ENCODE measurements at places on chromosomes 11 and 22.

- no peak for DNase-seq
Observed at GRCh38 chr11:86932259-86932585, 23.0 kb downstream of the FZD4 start.

GRCh38 chr22:38017272-38017920 lies 33.0 kb upstream of the SOX10 start:
- no peak for DNase-seq

GRCh38 chr22:20646906-20647305 lies 127.0 kb upstream of the SERPIND1 start:
- no peak for DNase-seq

DNA sequence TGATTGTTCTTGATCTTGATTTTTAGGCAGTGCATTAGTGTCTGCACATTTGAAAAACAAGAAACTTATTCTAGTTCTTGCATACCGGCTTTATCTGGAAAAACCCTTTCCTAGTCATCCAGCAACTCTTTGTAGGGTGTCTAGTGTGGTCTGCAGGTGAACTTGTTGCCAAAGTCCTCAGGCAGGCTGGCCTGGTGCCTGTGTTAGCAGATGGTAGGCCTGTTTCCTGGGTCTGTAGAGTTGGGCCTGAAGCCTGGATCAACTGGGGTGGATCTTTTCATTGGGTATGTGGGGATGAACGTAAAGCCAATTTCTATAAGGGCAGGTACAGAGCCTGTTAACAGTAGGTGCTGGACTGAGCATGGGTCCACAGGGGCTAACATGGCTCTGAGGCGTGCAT lies 5.6 kb upstream of the GLYATL1 start:
- DNase-seq, result no peak

DNA sequence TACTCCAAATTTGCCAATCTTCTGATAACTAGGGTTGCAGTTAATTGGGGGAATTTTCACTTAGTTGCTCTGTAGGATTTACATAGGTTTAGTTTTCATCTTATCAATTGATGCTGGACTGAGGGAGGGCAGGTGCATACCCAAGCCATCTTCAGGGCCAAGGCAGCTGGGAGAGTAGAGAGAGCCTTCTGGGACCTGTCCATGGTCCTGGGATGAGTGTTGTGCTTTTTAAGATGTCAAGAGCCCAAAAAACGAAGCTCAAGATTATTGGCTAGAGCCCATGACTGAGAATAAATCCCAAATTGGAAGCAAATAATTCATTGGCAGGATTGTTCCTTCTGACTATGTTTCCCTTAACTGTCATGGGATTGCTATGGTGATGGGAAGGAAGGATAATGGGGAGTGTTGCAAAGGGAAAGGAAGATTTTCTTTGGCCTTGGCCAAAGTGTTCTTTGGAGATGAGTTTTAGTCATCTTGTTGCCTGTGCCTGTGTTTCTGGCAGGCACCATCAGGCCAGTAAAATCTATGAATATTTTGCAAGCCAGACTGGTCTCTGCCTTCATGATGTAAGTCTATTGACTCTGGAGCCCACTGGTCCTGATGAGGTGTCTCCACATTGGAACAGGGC lies 4.5 kb downstream of the SLC22A6 start:
- DNase-seq, result no peak

DNA sequence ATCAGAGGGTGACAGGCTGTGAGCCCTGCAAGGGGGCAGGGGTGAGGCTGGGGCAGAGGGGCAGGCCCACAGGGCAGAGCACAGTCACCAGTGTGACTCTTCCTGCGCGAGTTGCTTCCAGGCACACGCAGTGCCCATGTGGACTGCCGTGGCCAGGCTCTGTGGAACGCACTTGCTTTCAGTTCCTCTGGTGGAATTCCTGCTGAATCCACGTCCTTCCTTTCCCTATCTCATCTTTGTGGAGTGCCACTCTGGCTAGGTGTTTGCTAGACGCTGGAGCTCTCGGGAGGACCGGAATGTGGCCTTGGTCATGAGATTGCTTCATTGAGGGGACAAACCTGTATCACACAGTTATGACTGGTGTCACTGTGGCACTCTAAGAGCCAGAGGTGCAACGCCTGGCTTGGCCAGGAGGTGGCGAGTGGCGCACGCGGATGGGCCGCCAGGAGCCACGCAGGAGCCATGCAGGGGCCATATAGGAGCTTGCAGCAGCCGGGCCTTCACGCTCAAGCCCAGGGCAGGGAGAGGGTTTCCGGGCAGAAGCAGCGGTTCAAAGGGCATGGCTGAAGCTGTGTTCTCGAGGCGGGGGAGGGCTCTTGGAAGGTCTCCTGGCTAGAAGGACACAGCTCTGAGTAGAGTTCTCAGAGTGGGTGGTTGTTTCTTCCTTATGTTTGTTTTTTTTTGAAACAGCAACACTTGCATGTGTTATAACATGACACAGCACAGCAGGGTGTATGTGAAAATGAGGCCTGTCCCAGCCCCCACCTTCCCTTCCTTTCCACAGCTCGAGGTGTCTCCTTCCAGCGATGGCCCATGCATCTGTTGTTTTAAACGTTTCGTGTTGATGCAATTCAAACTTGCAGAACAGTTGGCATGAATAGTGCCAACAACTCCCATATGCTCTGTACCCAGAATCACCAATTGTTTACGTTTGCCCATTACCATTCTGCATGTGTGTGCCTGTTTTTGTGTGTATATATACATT lies 36.2 kb downstream of the TBC1D22A start:
- DNase-seq, result no peak

GRCh38 chr11:107102692-107103477 lies 84.6 kb upstream of the GUCY1A2 start:
- no peak for DNase-seq

DNA sequence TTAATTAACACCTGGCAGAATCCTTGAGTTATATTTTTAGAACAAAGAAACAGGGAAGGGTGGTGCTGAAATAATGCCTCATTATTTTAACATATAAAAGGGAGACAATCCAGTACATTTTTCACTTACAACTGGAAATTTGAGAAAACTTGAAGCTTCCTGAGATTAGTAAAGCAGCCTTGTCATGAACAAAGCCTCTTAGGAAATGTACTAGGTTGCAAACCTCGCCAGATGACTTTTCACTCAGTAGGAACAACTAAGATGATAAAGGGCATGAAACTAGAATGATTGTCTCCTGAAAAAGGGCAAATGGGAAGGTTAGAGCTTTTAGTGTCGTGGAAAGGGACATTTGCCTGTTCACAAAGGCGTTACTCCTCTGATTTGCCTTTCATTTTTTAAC lies 289.6 kb downstream of the ETS1 start:
- no peak for DNase-seq

DNA sequence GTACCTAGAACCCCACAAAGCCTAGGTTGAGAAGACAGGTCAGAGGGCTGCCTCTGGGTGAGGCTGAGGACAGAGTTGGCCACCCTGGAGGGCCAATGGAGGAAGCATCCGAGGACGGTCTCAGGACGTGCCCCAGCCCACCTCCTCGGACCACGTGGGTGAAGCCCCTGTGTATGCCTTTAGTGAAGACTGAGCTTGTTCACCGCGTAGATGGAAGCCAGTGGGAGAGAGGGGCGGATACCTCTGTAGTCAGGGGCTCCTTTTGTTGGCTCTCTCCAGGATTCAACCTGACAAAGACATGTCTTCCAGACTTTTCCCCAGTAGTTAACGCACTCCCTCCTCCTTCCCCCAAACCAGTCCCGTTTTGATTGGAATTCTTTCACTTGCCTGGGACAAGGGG lies 110.7 kb downstream of the ZBTB16 start:
- no peak for DNase-seq

DNA sequence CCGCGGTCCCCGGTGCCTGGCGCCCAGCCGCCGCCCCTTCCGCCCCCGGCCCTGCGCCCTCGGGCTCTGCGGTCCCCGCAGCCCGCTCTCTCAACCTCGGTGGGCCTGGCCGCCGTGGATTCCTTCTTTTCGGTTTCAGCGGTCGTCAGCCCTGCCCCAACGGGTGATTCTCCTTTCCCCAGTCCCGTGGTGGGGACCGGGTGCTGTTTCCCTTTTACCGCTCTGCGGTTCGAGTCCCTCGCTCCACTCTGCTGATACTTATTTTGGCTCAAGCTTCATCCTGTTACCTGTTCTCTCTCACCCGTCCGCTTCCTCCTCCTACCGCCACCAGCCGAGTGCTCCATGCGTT lies 494 bp downstream of the ZDHHC5 start:
- DNase-seq, result no peak

- DNase-seq, result no peak
Observed at GRCh38 chr11:64874308-64875240, 3.8 kb downstream of the EHD1 start.

DNA sequence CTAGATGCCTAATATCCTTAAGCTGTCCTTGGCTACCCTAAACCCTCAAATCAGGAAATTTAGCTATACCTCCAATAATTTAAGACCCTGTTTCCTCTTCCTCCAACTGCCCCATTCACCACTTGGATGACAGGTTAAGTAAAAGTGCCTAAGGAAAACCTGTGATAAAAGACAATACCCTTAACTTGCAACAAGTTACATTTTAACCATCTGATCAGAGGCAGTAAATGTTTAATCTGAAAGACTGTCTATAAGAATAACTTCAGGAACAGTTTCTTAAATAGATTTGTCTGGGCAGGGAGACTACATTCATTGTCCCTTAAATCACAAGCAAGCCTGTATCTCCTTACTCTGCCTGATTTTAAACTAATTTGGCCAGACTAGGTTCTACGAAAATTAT lies 129.1 kb downstream of the APOL5 start:
- DNase-seq, result no peak

DNA sequence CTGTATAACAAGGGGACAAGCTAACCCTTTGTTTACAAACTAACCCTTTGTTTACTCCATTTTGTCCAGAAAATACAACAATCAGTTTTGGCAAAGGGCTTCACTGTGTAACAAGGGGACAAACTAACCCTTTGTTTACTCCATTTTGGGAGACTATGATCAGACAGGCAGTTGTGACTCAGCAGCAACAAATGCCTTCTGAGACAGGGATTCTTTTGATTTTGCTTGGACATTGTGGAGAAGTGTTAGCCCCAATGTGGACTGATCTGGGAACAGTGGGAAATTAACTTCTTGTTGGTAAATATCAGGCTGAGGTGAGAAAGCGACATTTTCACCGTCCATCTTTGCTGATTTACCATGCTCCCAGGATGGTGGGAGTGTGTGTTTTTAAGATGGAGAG lies 983 bp downstream of the EHF start:
- no peak for DNase-seq

- DNase-seq, result no peak
Observed at GRCh38 chr11:125170001-125170509, 5.5 kb downstream of the PKNOX2 start.

GRCh38 chr11:113178381-113179070 lies 135.9 kb upstream of the TTC12 start:
- DNase-seq, result no peak

GRCh38 chr11:7614656-7615055 lies 58.6 kb downstream of the CYB5R2 start:
- DNase-seq, result no peak

GRCh38 chr11:93236741-93237675 lies 39.2 kb upstream of the SLC36A4 start:
- DNase-seq, result no peak

GRCh38 chr11:16412525-16413172 lies 56.3 kb upstream of the SOX6 start:
- no peak for DNase-seq

- no peak for DNase-seq
Observed at GRCh38 chr11:36164506-36165250, 124.5 kb downstream of the COMMD9 start.

GRCh38 chr11:120940160-120940848 lies 83.6 kb upstream of the TBCEL start:
- no peak for DNase-seq

DNA sequence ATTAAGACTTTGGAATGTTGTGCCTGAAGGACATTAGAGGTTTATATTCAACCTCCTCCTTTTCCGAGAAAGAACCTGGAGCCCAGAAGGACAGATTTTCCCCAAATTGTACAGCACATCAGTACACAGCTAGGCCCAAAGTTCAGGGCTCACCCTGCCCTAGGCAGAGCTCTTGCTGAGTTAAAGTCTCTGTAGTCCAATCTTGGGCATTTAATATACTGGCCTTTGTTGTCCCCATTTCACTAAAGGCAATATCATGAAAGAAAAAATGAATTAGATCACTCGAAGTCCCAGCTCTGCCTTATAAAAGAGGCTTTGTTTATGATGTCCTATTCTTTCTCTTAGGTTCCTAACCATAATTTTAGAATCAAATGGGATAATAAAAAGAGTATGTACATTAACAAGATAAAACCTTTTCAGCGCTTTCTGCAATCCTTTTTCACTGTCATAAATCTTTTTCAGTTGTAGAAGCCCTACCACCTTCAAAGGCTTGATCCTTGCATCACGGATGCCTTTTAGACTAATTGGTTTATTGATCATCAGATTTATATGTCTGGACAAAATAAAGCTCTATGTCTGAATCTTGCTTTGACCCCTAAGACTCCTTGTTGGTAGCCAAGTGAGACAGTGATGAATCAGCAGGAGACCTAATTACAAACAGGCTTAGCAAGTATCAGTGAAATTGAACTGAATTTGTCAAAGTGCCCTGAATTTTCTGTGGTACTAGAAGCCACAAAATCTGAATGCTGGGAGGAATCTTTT lies 39.8 kb downstream of the RELT start:
- DNase-seq, result peak; percentile 68

- DNase-seq, result no peak
Observed at GRCh38 chr11:15816260-15816871, 540.0 kb downstream of the SOX6 start.

DNA sequence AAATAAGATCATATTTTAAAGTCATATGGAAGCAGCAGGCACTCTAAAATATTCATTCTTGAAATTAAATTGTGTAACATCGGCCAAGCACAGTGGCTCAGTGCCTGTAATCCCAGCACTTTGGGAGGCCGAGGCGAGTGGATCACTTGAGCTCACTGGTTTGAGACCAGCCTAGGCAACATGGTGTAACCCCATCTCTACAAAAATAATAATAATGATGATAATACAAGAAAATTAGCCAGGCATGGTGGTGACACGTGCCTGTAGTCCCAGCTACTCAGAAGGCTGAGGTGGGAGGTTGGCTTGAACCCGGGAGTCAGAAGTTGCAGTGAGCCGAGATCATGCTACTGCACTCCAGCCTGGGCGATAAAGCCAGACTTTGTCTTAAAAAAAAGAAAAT lies 77.4 kb downstream of the TRIM29 start:
- DNase-seq, result no peak

GRCh38 chr22:38033522-38034277 lies 23.5 kb upstream of the PICK1 start:
- DNase-seq, result no peak

DNA sequence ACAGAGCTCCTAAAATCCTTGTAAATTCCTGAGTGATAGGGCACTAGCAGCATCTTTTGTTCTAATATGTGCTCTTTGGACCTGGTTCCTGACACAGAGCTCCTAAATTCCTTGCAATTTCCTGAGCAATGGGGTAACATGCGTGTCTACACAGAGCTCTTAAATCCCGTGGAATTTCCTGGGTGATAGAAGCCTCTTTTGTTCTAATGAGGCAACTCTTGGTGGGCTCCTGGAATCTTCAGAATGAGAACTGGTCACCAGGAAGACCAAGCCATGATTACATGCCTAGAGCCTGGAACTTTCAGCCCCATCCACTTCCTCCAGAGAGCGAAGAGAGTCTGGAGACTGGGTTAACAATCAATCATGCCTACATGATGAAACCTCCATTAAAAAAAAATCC lies 19.0 kb downstream of the RSF1 start:
- no peak for DNase-seq

GRCh38 chr11:117134431-117134830 lies 9.7 kb upstream of the PAFAH1B2 start:
- DNase-seq, result no peak

Data from GM04503 (cell line).